ENCODE measurements at places on chromosomes 7 and 10.

DNA sequence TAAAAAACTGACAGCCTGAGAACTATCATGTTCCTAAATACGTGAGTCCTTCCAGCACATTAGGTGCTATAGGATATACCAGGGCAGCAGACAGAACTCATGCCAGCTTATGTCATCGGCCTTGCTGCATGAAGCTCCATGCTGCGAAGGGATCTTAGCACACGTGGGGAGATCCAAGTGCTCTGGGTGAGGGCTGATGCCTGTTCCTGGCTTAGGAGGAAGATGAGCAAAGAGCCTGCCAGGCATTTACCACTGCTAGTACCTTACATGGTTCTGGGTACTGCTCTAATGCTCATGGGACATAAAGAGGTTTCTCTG is 43.2 kb downstream of the SVIL start:
- no peak for DNase-seq

- DNase-seq, result no peak
Measured at GRCh38 chr10:112490545-112490944, 43.5 kb downstream of the VTI1A start.

GRCh38 chr10:19169041-19169440 is 120.4 kb downstream of the MALRD1 start:
- no peak for DNase-seq

GRCh38 chr10:77827366-77827765 is 99.2 kb downstream of the DLG5 start:
- no peak for DNase-seq

- no peak for DNase-seq
Measured at GRCh38 chr10:119408072-119408471, 134.4 kb downstream of the RGS10 start.

DNA sequence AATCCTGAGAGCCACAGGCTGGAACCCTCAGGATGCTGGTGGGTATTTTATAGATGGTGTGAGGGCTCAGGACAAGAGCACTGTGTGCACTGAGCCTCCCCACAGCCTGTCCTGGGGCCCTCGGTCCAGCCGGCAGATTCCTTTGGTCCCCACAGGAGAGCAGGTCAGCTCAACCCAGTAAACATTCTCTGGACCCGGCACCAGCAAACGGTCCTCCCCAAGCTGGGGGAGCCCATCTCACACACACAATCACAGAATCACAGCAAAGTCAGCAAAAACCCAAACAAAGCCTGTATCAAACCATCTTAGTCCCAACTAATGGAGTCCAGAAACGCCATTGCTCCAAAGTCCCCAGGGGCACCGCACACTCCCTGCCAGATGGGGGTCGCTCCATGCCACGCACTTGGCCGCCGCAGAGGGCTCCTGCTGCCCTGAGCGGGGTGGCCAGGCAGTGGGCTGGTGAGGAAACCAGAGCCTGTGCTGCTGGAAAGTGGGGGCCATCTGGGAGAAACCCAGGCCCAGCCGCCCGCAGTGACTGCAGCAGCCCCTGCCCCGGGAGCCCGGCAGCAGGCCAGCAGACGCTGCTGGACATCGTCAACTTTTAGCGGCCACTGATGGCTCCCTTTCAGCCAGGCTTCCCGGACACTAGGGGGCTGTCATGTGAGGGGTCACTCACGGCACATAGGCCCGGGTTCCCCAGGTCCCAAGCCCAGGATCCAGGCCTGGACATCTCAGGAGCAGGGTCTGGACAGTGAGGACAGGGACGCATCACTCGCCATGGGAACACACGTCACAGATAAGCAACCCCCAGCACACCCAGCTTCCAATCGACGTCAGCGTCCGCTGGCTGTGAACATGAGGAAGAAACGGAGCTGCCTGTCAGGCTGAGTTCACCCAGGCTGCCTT is 52.6 kb downstream of the DPYSL4 start:
- DNase-seq, result no peak

- no peak for DNase-seq
Measured at GRCh38 chr7:92598310-92598981, 8.3 kb upstream of the FAM133B start.

DNA sequence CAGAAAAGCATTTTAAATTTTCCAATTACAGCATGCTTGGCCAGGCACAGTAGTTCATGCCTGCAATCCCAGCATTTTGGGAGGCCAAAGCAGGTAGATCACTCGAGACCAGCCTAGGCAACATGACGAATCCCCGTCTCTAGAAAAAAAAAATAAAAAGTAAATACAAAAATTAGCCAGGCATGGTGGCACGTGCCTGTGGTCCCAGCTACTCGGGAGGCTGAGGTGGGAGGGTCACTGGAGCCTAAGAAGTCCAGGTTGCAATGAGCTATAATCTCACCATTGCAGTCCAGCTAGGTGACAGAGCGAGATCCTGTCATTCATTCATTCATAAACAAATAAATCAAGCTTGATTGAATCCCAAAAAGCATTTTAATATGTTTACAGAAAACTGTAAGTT is 234.9 kb downstream of the PARD3 start:
- DNase-seq, result no peak

GRCh38 chr10:16049782-16050181 is 189.5 kb upstream of the MINDY3 start:
- no peak for DNase-seq

DNA sequence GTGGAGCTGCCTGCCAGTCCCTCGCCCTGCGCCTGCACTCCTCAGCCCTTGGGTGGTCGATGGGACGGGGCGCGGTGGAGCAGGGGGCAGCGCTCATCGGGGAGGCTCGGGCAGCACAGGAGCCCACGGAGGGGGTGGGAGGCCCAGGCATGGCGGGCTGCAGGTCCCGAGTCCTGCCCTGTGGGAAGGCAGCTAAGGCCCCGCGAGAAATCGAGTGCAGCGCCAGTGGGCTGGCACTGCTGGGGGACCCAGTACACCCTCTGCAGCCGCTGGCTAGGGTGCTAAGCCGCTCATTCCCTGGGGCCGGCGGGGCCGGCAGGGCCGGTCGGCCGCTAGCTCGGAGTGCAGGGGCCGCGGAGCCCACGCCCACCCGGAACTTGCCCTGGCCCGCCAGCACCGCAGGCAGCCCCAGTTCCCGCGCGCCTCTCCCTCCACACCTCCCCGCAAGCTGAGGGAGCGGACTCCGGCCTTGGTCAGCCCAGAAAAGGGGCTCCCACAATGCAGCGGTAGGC is 565.9 kb upstream of the NRG3 start:
- no peak for DNase-seq

- no peak for DNase-seq
Measured at GRCh38 chr7:100166317-100166940, 2.0 kb downstream of the GAL3ST4 start.

DNA sequence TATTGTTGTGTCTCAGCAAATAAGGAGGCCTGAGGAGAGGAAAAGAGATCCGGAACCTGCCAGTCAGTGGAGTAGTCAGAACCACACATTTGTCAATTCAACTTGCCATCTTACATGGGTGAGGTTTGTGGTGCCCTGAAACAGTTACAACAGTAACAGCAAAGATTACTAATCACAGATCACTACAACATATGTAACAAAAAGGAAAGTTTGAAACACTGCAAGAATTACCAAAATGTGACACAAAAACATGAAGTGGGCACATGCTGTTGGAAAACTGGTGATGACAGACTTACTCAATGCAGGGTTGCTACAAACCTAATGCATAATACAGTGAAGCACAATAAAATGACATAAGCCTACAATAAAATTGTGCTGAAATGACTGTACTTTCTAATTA is 89.4 kb downstream of the LRRN3 start:
- DNase-seq, result no peak

- no peak for DNase-seq
Measured at GRCh38 chr10:132698761-132699391, 87.1 kb downstream of the NKX6-2 start.

- no peak for DNase-seq
Measured at GRCh38 chr7:30920584-30921539, 9.2 kb downstream of the AQP1 start.

DNA sequence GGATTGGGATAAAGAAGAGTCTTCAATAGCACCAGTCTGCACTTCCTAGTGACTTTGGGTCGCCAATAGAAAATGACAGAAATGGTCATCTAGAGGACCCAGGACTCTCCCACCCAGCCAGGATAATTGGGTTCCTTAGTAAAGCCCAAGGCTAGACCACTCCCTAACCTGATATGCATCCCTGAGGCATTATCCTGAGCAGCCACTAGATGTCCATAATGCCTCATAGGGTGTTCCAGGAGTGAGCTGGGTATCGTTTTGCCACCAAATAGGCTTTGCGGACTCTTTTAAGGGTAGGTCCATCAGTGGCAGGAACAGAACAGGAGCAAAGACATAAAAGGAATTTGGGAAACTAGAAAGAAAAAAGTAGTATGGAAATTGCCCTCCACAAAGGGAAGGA is 4.5 kb upstream of the LRRC4 start:
- no peak for DNase-seq

- DNase-seq, result no peak
Measured at GRCh38 chr7:51965454-51965853, 648.8 kb upstream of the COBL start.

- DNase-seq, result peak; percentile 70
Measured at GRCh38 chr10:62817766-62818425, 1.7 kb upstream of the EGR2 start.

- no peak for DNase-seq
Measured at GRCh38 chr7:40133561-40134427, 628 bp downstream of the MPLKIP start.

DNA sequence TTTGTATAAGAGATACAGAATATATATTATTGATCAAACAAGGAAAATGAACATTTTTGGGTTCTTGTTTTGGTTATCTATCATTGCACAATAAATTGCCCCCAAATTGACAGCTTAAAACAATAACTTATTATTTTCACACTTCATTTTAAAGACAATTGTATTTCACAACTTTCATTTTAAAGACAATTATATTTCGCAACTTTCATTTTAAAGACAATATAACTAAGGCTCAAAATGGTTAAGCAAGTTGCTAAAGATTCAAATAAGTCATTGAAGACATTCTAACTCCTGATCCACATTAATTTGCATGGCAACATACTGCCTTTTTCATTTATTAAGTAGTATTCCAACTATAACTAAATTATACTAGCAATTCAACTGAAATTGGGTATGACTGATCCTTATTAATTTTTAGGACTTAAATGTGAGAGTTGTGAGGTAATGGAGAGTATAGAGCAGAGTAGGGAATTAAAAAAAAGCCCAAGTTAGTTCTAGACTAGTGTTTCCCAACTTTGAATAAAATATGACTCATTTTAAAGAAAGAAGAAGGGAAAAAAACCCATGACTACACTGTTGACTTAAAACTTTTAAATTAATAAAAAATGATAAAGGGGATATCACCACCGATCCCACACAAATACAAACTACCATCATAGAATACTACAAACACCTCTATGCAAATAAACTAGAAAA is 9.9 kb upstream of the STEAP2 start:
- no peak for DNase-seq

- DNase-seq, result no peak
Measured at GRCh38 chr10:5411941-5412276, 448 bp upstream of the NET1 start.

DNA sequence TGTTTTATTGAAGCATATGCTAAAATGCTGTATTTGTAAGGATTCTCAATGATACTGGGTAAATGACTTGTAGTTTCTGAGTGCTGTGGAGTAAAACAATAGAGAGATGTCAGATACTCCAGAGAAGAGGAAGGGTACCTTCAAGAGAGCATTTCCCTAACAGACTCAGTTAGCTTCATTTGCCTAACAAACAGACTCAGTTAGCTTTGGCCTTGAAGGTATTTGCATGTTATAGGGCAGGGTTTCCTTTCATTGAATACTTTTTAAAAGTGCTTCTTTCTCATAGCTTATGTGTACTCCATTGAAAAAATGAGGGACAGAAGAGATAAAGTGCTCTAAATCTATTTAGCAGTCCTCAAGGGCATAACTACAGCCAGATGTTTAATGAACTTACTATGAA is 101.8 kb downstream of the CHN2 start:
- DNase-seq, result no peak

- DNase-seq, result no peak
Measured at GRCh38 chr7:13107291-13107690, 419.9 kb downstream of the ARL4A start.

GRCh38 chr7:15525652-15526263 is 36.1 kb downstream of the AGMO start:
- DNase-seq, result no peak

- DNase-seq, result no peak
Measured at GRCh38 chr7:85528581-85528980, 341.7 kb upstream of the SEMA3D start.

- no peak for DNase-seq
Measured at GRCh38 chr7:63037242-63037641, 961.4 kb upstream of the ZNF722 start.

GRCh38 chr7:94174375-94174774 is 170.2 kb upstream of the BET1 start:
- no peak for DNase-seq

GRCh38 chr7:18289788-18290187 is 205.8 kb upstream of the HDAC9 start:
- DNase-seq, result no peak

- DNase-seq, result no peak
Measured at GRCh38 chr10:29947701-29948060, 111.7 kb downstream of the JCAD start.

GRCh38 chr10:113131613-113132261 is 181.7 kb downstream of the TCF7L2 start:
- DNase-seq, result no peak

- no peak for DNase-seq
Measured at GRCh38 chr10:20034732-20035131, 218.5 kb downstream of the PLXDC2 start.

- no peak for DNase-seq
Measured at GRCh38 chr7:67752227-67752626, 755.6 kb downstream of the TYW1 start.

GRCh38 chr7:102806613-102807012 is 57.8 kb downstream of the FAM185A start:
- DNase-seq, result no peak

DNA sequence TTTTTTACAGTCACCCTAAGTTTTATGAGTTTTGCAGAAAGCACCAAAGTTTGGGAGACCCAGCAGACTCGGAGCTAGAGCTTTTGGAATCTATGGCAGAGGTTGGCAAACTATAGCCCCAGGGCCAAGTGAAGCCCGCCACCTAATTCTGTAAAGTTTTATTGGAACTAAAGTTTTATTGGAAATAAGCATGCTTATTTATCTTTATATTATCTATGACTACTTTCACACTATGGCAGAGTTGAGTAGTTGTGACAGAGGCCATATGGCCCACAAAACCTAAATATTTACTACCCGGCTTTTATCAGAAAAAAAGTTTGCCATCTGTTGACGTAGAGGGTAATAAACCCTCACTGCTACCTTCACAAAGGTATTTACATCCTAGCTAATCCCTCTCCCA is 267.6 kb downstream of the GPAM start:
- no peak for DNase-seq

GRCh38 chr7:103712991-103713778 is 267.2 kb upstream of the SLC26A5 start:
- DNase-seq, result no peak
